Activated CD8-positive, alpha-beta memory T cell treated with anti-CD3 and anti-CD28 coated beads, Interleukin-2, amount 50 U/mL, for 4 hours (primary cell): ENCODE measurements at places on chromosomes 5 and 9.
A peak's percentile ranks its signal among the peaks of the same experiment; 100 is the strongest.

DNA sequence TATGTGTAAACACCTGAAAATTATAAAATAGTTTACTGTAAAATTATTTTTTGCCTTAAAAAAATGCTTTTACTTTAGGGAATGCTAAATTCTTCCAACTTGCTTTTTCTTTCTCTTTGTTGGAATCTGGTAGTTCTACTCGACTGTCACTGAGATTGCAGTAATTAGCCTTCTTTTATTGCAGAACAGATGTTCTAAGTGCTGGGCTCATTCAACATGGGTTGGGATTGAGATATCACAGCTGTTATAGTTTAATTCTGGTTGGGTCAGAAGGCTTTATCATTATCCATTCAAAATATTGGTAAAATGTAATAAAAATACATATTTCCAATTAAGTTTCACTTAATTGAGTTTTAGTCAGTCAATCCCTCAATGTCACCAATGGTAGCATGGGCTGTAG lies 686.7 kb downstream of the CDH18 start:
- no peak for DNase-seq

DNA sequence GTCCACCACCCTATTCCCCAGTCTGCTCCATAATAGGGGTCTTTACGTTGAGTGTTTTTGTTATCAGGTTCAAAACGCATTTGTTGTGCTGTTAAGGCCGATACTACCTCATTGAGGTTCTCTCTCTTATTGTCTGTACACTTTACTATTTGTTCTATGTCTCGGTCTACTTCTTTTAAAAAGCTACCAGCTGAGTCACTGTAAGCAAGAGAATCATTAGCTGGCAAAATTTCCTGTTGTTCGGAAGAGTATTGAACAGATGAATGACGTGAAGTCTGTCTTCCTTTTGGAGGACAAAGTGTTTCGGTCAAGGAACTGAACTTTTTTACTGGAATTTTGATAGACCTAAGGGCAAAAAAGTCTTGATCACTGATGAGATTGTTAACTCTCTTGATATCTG lies 10.3 kb downstream of the LYSMD3 start:
- no peak for DNase-seq

DNA sequence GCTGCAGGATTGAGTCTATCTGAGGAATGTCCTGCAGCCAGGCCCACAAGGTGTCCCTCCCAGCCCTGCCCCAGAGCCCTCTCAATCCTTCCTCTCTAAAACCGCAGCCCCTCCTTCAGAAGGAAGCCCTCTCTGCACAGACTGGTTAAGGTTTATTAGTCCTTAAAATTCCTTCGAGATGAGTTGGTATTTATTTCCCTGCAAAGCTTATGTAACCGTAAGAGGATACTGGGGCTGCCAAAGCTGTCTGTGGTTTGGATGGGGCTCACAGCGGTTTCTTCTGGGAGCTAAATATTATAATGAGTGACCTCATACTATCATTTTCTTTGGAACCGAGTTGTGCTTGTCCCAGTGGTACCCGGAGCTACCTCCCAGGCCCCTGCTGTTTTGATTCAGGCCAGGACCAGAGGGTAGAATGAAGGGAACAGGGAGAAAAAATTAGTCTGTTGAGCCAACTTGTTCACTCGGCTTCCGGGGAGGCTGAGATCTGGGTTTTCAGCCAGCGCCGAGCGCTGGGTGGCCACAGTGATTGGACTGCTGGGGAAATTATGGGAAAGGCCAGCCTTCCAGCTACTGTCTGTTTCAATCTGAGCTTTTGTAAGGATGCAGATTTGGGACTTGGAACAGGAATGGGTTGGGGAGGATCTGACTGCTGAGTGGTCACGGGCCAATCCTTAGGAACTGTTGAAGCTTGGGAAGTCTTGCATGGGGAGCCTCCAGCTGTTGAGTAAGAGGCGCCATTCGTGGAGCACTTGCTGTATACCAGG lies 107.5 kb downstream of the NDFIP1 start:
- no peak for DNase-seq

DNA sequence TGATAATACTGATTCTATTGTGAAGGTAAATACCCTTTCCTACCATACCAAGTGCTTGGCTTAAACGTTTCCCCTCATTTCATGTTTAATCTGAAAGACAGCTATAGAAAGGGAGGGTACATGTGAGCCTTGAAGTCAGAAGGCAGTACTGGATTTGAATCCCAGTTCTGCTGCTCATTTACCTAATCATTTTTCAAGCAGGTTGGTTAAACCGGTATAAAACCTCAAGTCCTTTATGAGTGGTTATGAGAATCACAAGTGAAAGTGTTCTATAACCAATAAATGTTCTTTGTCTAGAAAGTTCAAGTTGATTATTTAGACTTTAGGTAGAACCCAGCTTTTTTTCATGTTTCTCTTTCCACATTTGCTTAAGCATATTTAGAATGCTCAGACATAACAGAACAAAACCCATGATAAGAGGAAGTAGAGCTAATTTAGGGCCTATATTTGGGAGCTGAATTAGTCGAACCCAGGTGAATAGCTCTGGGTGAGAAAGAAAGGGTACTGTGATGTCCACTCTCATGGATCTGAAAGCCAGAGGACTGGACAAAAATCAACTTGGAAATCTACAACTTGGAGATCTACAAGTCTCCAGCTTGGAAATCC lies 29.7 kb upstream of the F2RL2 start:
- DNase-seq, result no peak

- DNase-seq, result no peak
Observed at GRCh38 chr9:132288966-132289365, 65.8 kb downstream of the SETX start.

DNA sequence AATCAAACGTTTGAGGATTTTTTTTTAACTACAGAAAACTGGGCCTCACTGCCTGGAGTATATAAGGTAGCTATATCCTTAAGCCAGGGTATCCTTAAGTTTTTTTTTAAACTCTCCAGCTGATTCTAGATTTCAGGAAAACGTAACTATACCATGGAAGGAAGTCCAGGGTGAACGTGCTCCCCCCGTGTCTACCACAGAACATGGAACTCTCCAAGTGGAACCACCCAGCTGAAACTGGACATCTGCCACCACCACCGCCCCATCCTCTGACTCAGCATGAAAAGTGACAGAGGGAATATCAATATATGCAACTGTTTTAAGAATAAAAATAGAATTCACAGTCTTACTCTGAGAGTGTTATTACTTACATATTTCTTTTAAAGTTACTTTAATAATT lies 61.3 kb downstream of the DROSHA start:
- DNase-seq, result no peak

DNA sequence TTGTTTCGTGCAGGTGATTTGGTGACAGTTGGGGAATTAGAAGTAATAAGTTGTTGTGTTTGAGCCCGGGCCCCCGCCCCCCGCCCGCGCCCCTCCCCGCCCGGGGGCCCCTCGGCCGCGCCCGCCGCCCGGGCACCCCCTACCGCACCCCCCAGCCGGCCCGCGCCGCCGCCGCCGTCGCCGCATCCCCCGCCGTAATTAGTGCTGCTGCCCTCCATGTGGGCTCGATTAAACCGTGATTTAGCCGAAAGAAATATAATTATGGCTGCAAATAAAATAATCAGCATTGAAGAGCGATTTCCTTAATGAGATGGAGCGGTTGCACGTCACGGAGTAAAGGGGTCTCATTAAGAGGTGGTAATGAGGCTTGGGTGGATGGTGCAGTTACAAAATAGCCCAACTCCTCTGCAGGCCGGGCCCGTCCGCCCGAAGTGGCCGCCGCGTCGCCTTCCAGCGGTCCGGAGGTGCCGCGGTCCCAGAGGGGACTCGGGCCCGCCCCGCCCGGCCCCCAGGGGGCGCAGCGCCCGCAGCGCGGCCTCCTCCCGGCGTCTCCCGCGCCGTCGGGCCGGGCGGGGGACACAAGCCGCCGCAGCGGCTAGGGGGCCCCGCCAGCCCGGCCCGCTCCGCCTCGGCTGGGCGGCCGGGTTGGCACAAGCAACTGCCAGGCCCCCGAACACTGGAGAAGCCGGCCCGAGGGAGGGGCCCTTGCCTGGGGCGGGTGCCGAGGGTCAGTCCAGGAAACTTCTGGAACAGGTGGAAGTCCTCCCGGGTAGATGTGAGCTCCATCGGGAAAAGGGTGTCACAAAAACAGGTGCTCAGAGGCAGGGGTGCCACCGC lies 6.9 kb upstream of the OTP start:
- DNase-seq, result peak; percentile 45

DNA sequence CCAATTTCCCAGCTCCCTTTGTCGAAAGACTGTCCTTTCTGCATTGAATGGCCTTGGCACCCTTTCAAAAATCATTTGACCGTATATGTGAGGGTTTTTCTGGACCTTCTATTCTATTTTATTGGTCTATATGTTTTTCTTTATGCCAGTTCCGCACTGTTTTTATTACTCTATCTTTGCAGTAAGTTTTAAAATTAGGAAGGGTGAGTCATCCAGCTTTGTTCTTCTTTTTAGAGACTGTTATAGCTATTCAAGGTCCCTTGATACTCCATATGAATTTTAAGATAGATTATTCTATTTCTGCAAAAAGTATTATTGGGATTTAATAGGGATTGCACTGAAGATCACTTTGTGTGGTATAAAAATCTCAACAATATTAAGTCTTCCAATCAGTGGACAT lies 44.2 kb upstream of the STARD4 start:
- no peak for DNase-seq

DNA sequence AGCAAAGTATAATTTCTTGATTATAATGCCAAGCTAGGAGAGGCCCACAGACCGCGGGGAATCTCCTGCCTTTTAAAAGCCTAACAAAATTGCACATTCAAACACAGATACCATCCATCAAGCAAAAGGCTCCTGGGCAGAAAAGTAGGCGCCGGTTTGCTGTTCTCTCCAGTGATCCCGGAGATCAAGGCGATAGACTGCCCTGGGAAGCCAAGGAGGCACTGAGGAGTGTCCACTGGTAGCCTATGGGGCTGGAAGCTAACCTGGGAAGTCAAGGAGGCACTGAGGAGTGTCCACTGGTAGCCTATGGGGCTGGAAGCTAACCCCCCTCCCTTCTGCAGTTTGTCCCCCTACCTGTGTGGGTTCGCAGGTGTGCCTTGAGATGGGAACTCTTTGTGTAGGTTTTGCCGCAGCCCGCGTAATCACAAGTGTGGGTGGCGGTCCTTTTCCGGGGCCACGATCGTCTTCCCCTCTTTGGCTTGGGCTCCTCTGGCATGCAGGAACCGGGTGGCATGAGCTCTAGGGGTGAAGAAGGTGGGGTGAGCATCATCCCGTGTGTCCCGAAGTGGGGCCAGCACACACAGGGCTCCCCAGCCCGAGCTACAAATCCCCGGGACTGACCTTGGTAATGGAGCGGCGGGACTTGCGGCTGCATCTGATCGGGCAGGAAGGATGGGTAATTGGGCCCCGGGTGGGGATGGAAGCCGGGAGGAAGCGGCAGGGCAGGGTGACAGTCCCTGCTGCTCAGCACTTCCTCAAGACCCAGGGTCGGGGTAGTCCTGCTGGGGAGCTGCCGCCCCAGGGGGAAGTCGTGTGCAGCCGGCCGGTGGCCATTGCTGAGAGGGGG lies 2.7 kb downstream of the KLF4 start:
- no peak for DNase-seq

DNA sequence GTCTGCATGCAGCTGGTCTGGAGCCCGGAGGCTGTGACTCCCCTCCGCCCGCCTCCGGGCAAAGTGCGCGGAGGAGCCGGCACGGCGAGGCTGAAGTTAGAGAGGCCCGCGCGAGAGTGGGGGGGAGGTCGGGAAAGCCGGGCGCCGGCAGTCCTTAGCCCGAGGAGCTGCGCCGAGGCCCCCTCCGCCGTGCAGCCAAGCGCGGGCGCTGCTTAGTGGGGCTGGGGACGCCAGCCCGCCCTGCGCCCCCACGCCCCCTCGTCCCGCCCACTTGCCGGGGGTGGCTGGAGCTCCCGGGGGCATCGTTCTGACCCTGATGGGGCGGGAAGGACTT lies 403 bp downstream of the NINJ1 start:
- peak; percentile 58 for DNase-seq
